ENCODE measurements at places on chromosomes 2 and 18.

- DNase-seq = no peak
Observed at GRCh38 chr2:117523267-117523666, 291.2 kb upstream of the DDX18 start.

- DNase-seq = no peak
Observed at GRCh38 chr18:6606411-6607085, 123.0 kb upstream of the ARHGAP28 start.

DNA sequence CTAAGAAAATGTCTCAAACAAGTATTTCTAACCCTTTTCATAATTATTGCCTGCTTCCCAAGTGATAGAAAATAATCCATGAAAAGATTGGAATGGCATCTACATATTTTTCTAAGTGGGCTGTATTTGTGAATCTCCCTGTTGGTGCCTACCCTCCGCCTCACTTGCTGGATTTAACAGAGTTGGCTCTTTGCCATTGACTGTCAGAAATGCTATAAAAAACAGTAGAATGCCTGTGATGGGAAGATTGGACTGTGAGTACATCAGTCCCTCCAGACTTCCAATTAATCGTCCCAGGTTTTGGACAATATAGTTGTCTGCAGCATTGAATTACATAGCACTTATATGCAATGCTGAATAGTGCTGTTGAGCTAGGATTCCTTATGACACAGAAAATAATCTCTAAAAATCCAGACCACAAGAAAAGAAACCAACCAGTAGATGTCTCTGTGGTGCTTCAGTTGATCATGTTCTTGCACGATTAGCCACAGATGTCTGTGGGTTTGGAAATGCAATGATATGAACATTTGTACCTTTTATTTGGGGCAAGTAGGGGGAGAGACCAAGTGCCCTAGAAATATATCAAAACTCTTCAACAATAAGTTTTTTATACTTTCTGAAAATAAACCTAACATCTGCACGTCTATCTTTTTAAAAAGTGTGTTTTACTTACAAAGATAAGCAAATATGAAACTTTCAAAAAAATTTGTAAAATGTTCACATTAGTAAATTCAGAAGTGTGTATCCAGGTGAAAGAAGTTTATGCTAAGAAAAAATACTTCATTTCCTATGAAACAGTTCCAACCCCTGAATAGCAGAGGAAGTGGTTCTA is 88.5 kb downstream of the DYNAP start:
- DNase-seq = no peak

GRCh38 chr18:76985156-76985950 is 147.2 kb downstream of the MBP start:
- no peak for DNase-seq

DNA sequence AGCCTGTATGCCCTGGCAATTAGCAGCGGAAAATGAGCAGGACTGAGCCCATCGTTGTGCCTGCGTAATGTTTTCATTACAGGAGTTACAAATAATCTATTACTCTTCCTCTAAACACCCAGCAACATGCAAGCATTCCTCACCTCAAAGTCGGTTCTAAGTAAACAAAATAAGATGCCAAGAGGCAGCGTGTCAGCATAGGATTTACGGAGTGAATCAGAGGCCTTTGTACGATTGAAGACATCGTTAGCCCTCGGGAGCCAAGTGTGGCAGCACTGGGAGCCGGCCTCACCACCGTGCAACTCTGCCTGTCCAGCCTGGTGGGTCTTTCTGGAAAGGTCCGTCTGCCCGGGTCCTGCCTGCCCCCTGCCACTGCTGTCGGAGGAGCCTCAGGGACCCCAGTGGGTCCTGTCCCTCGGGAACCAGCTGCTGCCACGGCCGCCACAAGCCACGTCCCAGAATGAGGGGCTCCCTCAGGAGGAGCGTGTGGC is 80.1 kb upstream of the CTDP1 start:
- DNase-seq = no peak

DNA sequence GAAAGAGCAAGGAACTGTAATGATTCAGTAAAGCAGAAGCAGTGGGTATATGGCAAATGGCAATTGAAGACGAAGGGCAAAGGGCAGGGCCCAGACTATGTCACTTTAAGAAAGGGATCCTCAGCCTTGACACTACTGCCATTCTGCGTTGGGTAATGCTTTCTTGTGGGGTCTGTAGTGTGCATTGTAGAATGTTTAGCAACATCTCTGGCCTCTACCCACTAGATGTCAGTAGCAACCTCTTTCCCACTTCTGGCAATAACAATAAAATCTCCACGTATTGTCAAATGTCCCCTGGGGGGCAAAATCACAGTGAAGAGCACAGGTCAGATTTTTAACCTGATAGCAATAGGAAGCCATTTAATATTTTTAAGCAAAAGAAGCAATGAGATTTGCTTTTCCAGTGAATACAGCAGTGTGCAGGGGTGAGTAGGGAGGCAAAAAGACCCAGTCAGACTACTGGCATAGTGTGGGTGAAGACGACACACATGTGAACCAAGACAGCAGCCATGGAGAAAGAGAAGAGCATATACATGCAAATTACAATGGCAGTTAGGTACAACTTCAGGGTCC is 209.5 kb downstream of the DYM start:
- DNase-seq = no peak

- no peak for DNase-seq
Observed at GRCh38 chr2:21920721-21921120, 797.0 kb downstream of the TDRD15 start.

- no peak for DNase-seq
Observed at GRCh38 chr2:191679818-191680600, 2.1 kb downstream of the NABP1 start.

- no peak for DNase-seq
Observed at GRCh38 chr2:150586858-150587257, 99.4 kb upstream of the RND3 start.

- DNase-seq = no peak
Observed at GRCh38 chr2:65767946-65768345, 335.5 kb upstream of the SPRED2 start.

DNA sequence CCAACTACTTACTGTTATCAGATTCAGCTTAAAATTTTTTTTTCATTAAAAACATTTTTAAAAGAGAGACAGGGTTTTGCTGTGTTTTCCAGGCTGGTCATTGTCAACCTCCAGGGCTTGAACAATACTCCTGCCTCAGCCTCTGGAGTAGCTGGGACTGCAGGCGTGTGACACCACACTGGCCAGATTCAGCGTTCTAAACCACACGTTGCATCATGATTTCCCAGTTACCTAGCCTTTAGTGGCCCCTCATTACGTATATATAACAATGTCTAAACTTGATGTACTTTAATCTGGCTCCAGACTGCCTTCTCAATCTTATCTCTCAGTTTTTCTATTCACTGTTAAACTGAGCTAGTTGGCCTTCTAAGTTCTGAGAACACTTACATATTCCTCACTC is 89.6 kb downstream of the COMMD1 start:
- no peak for DNase-seq

- no peak for DNase-seq
Observed at GRCh38 chr18:31996007-31996406, 22.6 kb upstream of the RNF125 start.

DNA sequence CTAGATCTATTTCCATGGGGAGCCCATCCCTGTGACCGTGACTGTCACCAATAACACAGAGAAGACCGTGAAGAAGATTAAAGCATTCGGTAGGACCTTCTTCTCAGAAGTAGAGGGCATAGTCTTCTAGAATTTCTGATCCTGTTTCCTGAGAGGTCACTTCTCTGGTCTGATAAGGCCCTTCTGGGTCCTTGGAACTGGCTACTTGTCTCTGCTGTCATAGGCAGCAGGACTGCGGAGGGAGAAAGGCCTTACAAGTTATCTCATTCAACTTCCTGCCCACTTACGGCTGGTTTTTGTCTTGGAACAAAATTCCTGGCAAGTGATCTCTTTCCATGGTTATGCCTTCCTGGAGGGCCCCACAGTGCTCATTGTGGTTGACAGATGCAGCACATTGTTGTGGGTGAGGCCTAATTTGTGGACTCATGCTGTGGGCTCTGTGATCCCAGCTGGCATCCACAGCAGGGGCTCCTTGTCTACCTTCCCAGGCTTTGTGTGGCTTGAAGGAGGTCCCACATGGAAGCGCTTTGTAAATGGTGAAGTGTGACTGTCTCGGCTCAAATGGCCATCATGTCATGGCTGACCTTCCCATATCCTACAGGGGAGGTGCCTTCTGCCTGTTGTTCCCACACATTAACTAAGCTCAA is 22.0 kb downstream of the SAG start:
- no peak for DNase-seq

DNA sequence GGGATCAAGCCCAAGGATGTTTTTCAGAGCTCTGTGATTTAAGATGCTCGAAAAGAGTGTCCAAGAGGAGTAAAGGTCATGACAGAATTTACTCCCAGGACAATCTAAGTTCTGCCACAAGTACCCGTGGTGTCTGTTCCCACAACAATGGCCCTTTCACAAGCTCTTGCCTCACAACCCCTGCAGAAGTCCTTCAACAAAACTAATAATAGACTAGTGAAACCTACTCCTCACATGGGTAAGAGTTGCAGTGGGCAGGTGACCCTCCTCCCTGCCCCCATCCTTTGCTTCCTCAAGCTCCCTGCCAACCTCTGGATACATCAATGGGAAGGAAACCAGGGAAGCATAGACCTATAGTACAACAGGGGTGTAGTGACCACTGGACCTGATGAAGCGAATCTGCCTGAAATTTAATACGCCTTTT is 34.9 kb downstream of the PTCD3 start:
- no peak for DNase-seq

DNA sequence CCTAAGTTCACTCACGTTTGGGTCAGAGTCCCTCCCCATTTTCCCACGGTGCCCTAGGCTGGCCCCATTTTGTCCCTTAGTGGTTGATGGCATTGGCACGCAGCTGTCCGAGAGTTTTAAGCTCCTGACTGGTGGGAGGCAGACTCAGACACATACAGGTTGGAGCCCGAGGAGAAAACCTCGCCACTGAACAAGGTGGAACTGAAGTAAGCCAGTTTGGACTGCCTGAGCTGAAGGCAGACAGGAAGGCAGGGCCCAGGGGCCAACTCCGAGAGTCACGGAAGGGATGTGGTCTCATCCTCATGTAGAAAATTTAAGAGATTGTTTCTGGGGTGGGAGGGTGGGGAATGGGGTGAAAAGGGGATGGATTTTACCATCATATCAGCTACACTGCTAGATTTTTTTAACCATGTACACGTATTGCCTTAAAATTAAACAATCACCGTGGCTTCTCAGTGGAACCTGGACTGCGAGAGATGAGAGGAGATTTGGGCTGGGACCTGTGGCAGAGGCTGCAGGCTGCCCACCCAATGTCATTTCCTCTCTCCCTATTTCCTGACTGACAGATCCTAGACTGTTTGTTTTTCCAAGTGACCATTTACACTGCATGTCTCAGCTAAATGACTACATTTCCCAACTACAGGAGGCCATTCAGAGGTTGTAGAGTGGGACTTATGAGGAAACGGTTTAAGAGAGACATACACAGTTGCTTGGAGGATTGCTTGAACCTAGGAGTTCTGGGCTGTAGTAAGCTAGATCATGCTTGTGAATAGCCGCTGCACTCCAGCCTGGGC is 19.4 kb upstream of the NMUR1 start:
- DNase-seq = no peak

GRCh38 chr18:77057006-77057395 is 75.6 kb downstream of the MBP start:
- no peak for DNase-seq

GRCh38 chr2:27042159-27042661 is 9.3 kb upstream of the AGBL5 start:
- no peak for DNase-seq

- no peak for DNase-seq
Observed at GRCh38 chr2:160075171-160075570, 12.8 kb upstream of the PLA2R1 start.

DNA sequence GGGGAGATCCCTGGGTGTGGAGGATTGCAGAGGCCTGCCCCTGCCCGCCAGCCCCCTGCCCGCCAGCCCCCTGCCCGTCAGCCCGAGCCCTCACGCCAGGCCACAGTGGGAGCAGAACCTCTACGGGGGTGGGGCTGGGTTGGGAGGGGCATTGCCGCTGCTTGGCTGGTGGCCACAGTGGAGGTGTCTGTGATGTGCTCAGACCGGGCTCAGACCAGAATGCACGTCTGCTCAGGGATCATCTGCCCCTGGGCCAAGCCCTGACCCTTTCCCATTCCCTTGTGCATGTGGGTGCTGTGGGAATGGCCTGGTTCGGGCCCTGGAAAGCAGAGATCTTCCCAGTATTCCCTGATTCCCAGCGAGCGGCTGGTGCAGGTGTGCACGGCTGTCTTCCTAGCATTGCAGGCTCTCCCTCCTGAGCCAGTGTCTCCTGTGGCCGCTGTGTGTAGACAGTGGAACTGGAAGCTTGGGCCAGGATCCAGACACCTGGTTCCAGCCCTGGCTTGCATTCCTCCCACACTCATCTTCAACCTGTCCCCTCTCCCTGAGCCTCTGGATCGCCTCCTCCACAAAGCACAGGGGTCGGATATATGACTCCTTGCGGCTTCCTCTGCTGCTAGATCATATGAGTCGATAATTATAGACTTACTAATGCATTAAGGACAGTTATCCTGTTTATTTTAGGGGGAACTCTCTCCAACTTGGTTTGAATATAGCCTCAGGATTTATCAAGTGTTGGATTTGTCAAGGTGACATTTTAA is 161.6 kb downstream of the LDLRAD4 start:
- DNase-seq = no peak

DNA sequence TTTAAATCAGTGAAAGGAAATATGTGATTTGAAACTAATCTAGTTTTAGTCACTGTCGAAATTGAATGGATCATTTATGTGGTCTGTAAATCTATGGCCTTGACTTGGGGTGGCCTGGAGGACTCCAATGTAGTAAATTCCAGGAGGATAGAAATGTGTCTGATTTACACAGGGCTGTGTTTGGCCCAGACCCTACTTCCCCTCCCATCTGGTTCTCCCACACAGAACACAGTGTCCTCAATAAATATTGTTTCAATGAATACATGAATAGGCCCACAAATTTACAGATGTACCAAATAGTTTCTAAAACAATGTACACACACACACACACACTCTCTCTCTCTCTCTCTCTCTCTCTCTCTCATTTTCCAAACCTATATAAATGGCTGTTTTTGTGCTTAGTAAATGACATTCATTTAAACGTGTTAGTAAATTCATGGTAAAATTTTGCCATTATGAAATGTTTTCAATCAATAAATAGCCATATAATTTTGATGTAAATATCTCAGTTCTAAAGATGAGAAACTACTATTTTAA is 1.9 kb downstream of the CCDC68 start:
- DNase-seq = no peak

DNA sequence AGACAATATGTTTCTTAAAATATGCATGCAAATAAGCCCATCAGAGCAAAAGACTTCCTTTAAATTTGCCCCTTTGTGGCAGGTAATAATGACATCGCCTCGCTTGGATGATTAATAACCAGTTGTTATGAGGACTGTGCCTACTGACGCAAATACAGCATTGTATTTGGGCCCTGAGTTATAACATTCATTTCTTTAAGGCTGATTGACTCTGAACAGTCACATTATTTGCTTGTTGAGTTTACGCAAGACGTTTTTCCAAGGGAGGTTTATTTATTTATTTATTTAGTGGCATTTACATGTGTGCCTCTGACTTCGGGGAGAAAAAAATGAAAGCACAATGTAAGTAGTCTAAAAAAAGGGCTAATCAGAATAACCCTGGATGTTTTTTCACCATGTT is 88.3 kb downstream of the SLC8A1 start:
- no peak for DNase-seq

- DNase-seq = no peak
Observed at GRCh38 chr2:240240017-240240734, 99.7 kb upstream of the OTOS start.

Data from T1000 (cell line).